ENCODE measurements at places on chromosomes 3 and 15.
A peak's percentile ranks its signal among the peaks of the same experiment; 100 is the strongest.

DNA sequence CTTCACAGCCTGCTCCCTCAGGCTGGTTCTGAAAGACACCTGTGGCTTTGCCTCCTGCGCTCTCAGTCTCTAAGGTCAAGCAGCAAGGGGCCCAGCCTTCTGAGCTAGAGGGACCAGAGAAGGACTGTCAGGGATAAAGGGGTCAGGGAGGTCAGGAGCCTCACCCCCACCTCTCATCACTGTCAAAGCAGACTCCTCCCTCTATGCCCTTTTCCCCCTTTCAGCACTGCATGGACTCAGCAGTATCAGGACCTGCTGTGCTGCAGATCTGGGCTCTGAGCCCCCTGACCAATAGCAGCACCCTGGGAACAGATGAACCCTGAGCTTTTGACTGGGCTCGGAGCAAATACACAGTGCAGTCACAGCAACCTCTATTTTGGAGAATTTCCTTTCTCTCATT is 3.2 kb upstream of the BMF start:
- DNase-seq = no peak

DNA sequence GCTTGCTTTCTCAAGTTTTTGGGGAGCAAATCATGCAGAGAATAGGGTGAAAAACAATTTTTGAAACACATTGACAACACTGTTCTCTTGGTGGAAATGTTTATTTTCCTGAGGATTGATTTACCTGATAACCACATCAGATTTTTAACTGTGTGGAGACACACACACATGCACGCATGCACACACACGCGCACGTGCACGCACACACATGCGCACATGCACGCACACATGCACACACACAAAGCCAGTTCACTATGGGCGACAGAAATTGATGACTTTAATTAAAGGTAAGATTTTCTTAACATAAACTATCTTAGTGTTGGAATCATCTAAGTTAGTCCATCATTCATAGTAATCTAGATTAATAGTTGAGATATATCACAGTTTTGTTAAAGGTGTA is 15.3 kb downstream of the LMLN start:
- DNase-seq = no peak

GRCh38 chr15:28875461-28876000 is 10.2 kb upstream of the APBA2 start:
- no peak for DNase-seq

DNA sequence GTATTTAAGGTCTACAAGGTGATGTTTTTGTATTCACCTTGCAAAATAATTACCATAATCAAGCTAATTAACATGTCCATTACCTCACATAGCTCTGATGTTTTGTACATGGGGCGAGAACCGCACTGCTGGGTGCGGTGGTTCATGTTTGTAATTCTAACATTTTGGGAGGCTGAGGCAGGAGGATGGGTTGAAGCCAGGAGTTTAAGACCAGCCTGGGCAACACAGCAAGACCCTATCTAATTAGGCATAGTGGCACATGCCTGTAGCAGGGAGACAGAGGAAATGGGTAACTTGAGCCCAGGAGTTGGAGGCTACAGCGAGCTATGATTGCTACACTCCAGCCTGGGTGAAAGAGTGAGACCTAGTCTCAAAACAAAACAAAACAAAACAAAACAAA is 248.2 kb upstream of the NSMCE3 start:
- DNase-seq = no peak

- DNase-seq = no peak
Measured at GRCh38 chr15:82963471-82964341, 11.2 kb upstream of the HOMER2 start.

- no peak for DNase-seq
Measured at GRCh38 chr15:49900006-49900902, 218.8 kb downstream of the ATP8B4 start.

DNA sequence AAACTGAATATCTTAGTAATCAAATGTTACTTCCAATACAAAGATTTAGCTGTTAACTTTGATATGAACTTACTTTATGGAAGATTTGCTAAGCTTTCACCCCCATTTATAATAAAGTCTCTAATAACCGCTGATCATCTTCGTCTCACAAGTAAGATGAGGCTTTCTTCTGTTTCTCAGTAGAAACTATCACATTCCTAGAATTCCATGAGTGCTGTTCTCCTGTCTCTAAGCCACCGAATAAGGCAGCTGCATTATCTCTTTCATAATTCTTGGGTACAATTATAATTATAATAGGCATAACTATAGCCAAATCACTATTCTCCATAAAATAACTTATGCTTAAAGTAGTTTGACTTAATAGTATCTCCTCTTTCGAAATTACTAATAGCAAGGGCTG is 18.3 kb upstream of the SETMAR start:
- no peak for DNase-seq

- no peak for DNase-seq
Measured at GRCh38 chr3:190077395-190078045, 43.2 kb downstream of the P3H2 start.

DNA sequence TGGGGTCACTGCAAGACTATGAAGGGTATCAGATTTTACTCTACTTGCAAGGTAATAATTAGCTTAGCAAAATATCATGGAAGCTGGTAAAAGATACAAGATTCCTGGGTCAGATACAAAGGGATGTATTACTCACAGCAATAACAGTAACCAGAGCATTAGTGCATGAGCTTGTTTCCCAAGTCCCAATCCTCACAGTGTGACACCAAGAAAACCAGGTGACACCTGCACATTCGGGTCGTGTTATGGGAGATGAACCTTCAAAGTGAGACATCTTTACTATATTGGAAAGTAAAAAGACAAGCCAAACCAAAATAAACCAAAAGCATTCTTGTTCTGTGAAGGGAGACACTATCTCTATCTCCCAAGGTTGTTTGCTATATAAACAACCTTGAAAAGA is 528.7 kb upstream of the TGFBR2 start:
- no peak for DNase-seq

- peak; percentile 55 for DNase-seq
Measured at GRCh38 chr3:18423401-18424212, 1.5 kb downstream of the SATB1 start.

- DNase-seq = no peak
Measured at GRCh38 chr3:128379367-128380160, 87.1 kb downstream of the DNAJB8 start.

DNA sequence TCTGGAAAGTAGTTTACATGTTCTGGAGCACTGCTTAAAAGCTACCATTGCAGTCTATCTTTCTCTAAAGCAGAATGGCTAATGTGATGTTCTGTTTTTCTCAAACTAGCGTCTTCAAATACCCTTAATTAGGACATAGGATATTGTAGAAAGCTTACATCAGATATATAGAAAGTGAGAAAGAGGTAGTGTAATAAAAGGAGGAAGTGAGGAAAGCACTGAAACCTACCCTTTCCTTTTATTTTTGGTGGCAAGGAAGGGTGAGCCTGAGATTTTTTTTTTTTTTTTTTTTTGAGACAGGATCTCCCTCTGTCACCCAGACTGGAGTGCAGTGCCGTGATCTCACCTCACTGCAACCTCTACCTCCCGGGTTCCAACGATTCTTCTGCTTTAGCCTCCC is 9.4 kb downstream of the SENP2 start:
- no peak for DNase-seq

DNA sequence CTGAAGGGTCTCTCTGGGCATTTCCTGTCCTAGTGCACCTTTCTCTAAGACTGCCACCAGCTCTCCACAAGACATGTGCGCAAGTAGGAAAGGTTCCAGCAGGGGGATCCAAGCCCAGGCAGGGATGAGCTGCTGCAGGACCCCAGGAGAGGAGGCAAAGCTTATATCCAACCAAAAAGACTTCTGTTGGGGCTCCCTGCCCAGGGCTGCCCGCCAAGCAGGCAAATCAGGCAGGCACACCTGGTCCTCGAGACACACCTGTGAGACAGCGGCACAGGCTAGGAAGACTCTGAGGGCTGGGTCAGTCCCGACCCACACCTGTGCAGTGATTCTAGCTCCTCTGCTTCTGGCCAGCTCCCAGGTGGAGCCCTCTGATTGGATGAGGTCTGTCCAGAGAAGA is 80.6 kb downstream of the MYLK start:
- no peak for DNase-seq

- no peak for DNase-seq
Measured at GRCh38 chr15:50813865-50814264, 48.4 kb upstream of the SPPL2A start.

GRCh38 chr3:185421577-185422232 is 58.8 kb downstream of the MAP3K13 start:
- no peak for DNase-seq

DNA sequence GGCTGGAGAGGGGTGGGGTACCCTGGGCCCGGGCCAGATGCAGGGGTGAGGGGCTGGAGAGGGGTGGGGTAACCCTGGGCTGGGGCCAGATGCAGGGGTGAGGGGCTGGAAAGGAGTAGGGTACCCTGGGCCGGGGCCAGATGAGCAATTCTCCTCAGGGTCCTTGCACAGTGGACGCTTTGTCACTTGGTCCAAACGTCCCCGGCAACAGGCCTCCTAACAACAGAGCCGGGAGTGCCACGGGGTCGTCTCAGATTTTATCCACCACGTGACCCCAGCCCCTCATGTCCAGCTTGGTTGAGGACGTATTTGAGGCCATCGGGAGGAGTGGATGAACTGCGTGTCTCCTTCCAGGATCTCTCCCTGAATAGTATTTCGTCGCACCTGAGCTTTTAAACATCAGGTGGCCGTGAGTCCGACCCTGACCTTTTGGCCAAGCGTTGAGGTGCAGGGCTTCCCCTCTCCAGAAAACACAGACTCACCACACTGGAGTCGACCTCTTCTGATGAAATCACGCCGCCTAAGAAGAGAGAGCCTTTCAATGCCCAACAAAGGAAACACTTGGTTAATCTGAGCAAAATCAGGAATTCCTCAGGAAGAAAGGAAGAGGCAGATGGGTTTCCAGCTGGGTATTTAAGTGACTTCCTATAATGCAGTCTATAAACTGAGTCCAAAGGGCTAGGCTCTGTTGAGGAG is 12.8 kb upstream of the LRRC15 start:
- DNase-seq = no peak

- DNase-seq = no peak
Measured at GRCh38 chr15:92120094-92120795, 266.7 kb downstream of the SLCO3A1 start.

- no peak for DNase-seq
Measured at GRCh38 chr3:73280746-73281145, 219.3 kb downstream of the EBLN2 start.

- DNase-seq = no peak
Measured at GRCh38 chr15:49495993-49496753, 73.1 kb downstream of the FGF7 start.

DNA sequence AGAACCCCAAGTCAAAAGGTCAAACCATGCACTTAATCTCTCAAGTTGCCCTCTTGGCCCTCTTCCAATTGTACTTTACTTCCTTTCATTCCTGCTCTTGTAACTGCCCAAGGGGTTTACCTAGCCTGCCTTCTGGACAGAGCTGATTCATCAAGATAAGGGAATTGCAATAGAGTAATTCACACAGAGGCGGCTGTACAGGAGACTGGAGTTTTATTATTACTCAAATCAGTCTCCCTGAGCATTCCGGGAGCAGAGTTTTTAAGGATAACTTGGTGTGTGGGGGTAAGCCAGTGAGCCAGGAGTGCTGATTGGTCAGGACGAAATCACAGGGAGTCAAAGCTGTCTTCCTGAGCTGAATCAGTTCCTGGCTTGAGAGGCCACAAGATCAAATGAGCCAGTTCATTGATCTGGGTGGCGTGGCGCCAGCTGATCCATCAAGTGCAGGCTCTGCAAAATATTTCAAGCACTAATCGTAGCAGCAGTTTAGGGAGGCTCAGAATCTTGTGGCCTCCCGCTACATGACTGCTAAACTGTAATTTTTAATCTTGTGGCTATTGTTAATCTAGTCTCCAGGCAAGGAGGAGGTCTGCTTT is 590.0 kb downstream of the EPHA3 start:
- no peak for DNase-seq

DNA sequence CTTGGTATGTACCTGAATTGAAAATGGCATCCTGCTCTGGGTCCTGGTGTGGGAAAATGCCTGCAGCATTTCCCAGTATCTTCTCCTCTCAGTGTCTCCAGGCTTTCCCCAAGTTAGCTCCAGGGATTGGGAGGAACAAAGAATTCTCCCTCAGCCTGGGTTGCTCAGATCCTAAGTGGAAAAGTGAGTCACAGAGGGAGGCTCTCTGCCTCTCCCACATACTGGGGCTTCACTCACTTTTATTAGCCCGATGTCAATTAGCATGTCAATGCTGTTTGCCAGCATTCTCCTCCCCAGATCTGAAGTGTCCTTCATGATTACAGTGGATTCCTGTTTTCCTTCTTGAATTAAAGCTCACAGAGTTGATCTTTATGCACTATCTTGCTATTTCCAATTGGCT is 655.0 kb downstream of the EPHA3 start:
- no peak for DNase-seq

GRCh38 chr3:121757087-121757811 is 7.7 kb upstream of the GOLGB1 start:
- no peak for DNase-seq

- peak; percentile 35 for DNase-seq
Measured at GRCh38 chr15:75368689-75369239, 357 bp upstream of the MAN2C1 start.

DNA sequence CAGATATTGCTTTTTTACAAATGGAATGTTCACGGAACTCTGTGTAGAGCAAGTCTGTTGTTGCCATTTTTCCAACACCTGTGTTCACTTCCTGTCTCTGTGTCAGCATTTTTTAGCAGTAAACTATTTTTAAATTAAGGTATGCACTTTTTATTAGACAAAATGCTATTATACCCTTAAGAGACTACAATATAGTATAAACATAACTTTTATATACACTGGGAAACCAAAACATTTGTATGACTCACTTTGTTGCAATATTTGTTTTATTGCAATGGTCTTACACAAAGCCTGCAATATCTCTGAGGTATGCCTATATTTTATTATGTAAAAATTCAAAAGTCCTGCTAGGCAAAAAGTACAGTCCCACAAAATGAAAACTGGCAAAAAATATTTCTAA is 39.8 kb upstream of the FGF7 start:
- DNase-seq = no peak

- DNase-seq = no peak
Measured at GRCh38 chr3:115085197-115085865, 61.8 kb downstream of the ZBTB20 start.

All from CD4-positive, alpha-beta T cell treated with Interleukin-17A for 1 hour (primary cell).